ENCODE measurements at places on chromosomes 16 and 17.
A peak's percentile ranks its signal among the peaks of the same experiment; 100 is the strongest.

GRCh38 chr16:55494994-55495421 lies 13.9 kb upstream of the LPCAT2 start:
- no peak for DNase-seq

DNA sequence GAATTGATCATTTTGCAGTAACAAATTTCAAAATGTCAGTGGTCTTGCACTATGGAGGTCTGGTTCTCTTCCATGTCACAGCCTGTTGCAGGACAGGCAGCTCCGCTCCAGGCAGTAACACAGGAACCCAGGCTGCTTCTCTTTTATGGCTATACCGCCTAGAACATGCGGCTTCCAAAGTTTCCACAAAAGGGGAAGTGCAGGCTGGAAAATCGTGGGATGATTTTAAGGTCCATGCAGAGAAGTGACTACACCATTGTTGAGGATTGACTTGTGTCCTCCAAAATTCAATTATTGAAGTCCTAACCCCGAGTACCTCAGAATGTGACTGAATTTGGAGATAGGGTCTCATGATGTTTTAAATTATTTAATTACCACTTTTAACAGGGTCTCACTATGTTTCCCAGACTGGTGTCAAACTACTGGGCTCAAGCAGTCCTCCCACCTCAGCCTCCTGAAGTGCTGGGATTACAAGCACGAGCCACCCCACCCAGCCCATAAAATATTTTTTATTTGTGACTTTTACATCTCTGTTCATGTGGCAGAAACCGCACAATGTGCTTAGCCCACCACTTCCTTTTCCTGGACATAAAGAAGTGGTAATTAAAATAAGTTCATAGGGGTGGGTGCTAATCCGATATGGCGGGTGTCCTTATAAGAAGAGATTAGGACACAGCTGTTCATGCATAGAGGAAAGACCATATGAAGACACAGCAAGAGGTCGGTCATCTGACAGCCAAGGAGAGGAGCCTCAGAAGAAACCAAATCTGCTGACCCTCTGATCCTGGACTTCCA lies 279.2 kb upstream of the RPL38 start:
- DNase-seq, result no peak

- DNase-seq, result no peak
Observed at GRCh38 chr16:31713945-31714902, 159.4 kb upstream of the ZNF267 start.

- DNase-seq, result no peak
Observed at GRCh38 chr17:7260151-7260550, 2.1 kb downstream of the CLDN7 start.

GRCh38 chr17:79811011-79811867 lies 14.4 kb upstream of the CBX8 start:
- DNase-seq, result peak; percentile 82

DNA sequence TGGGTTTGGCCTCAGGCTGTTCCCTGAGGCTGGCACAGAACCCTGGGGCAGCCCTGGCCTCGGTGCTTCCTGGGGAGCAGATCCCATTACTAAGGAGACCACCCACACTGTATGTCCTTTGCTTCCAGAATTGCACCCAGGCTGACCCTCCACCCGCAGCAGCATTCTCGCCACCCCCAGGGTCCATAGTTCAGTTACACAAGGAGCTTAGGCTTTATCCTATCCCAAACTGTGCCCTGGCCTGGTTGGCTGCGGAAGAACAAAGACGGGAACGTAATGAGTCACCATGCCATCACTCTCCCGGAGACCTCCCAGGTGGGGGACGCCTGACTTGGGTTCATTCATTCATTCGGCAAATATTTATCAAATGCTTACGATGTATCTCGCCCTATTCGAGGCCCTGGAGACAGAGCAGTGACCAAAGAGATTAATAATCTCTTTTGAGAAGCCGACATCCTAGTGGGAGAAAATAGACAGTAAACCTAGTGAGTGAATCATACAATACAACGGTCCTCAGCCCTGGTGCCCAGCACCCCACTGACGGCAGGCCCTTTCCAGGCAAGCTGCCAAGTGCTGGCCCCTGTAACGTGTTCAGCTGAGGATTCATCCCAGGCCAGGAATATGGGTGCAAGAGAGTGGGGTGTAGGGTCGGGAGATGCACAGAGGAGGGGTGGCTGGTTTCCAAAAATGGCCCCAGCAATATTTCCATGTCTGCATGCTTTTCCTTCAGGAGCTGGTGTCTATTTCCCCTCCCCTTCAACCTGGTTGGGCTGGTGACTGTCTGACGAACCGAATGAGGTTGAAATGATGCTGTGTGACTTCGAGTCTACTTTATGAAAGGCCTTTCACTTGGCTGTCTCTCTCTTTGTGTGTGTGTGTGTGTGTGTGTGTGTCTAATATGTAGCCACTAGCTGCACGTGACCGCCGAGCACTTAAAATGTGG lies 134.2 kb downstream of the MGAT5B start:
- no peak for DNase-seq

DNA sequence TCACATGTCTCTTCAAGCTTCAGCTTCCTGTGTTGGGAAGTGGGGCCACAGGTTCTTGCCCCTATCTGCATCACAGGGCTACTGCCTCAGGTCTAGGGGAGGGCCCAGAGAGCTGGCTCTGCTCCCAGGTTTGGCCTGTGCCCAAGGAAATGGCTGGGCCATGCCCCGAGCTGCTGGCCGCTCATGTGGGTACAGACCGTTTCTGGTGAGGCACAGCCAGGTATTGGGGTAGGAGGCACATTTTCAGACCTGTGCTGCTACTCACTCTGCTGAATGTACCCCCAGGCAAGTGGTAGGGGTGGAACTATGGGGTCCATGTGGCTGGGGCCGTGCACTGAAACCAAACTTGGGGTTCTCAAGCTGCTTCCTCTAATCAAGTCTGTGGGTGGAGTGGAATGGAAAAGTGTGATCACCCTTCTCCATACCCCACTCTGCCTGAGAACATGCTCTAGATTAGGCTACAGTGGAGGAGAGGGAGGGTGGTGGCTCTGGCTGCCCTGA lies 4.6 kb downstream of the GAS2L2 start:
- no peak for DNase-seq

DNA sequence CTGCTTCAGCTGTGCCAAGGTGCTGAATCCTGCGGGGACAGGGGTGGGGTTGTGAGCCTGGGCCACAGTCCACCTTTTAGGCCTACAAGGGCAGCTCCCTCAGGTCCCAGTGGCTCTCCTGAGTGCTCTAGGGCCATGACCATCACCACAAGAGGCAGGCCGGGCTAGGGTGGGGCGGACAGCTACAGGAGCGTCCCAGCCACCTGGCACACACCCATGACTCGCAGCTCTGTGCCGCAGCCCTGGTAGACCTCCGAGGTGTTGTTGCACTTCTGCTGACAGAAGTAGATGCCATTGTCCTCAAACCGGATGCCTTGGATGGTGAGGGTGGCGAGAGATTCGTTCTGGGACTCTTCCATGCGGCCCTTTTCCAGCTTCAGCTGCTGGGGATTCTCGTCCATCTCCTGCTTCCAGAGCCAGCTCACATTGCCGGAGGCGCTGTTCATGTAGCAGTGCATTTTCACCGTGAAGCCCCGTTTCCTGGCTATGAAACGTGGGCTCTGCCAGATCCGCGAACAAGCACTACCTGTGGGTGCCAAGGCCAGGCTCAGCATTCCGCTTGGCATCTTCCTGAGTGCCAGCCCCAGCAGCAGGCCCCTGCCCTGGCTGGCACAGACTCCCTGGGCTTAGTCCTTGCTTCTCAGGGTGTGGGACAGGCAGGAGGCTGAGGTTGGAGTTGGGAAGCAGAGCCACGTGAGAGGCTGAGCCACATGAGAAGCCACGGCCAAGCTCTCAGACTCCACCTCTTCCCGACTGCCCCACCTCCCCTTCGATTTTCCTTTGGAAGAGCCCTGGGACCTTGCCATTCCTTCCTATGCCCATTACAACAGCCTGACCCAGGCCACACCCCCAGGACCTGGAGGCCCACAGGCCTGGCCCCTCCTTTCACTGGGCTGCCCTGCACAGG lies 2.0 kb downstream of the CD79B start:
- no peak for DNase-seq

DNA sequence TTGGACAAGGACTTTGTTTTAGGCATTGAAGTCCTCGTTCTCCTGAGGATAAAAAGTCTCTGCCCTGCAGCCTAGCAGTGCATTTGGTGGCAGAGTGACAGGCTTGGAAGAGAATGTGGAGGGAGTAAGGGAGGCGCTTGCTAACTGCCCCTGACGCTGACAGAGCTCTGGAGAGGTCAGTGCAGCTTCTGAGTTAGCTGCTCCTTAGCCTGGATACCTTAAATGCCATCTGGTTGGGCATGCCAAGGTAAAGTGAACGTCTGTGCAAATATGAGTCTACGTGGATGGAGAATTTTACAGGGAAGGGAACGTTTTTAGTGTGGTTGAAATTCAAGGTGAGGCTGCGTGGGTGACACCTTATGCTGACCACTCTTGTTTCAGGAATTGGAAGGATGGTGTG lies 44.4 kb downstream of the SEC14L1 start:
- no peak for DNase-seq

DNA sequence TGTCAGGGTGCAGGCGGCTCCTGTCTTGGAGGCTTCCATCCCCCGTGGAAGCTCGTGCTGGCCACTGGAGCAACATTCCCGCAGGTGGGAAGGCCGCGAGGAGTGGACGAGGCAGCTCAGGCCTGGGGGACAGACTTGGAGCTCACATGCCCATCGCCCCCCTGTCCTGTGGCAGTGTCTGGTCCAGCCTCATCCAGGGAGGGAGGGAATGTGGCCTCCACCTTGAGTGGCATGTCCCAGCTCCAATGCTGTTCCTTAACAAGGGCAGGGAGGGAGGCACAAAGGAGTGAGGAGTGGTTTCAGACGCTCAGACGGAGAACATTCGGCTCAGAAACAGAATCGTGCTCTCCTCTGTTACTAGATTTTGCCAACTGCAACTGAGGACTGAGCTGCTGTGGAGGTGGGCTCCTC lies 159.4 kb upstream of the CHMP6 start:
- no peak for DNase-seq

DNA sequence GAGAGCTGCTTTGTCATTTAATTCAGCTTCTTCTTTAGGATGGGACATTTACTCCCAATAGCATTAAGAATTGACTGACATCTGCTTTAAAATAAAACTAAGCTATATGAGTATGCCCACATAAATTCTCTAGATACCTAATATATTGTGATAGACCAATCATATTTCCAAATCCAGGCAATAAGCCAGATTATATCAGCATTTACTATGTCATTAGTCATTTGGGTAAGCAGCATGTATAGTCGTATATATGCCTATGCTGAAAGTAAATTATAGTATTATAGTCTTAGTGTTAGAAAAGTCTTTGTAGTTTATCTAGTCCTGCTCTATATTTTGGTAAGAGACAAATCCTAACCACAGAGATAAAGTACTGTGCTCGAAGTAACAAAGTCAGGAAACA lies 958.1 kb downstream of the KCNJ2 start:
- no peak for DNase-seq

DNA sequence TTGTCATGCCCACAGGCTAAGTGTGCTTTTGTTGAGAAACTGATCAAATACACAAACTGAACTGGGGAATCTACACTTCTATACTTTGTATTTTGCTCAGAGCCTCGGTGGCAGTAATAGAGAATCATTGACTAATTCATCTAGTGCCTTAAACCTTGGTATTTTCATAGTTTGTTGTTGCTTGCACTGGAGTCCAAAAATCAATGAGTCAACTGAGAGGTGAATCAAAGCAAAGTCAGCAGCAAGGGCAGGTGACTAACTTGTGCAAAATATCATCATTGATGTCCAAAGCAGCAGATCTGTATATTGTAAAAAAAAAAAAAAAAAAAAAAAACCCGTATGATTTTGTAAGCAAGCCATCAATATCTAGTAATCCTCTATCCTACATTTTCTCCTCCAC lies 296.4 kb downstream of the MAP2K6 start:
- no peak for DNase-seq

- no peak for DNase-seq
Observed at GRCh38 chr16:25100511-25100910, 11.0 kb upstream of the LCMT1 start.

- no peak for DNase-seq
Observed at GRCh38 chr16:4979736-4980660, 21.9 kb downstream of the SEC14L5 start.

- no peak for DNase-seq
Observed at GRCh38 chr16:86011532-86011931, 112.6 kb downstream of the IRF8 start.

- no peak for DNase-seq
Observed at GRCh38 chr16:21276090-21276489, 2.0 kb downstream of the CRYM start.

DNA sequence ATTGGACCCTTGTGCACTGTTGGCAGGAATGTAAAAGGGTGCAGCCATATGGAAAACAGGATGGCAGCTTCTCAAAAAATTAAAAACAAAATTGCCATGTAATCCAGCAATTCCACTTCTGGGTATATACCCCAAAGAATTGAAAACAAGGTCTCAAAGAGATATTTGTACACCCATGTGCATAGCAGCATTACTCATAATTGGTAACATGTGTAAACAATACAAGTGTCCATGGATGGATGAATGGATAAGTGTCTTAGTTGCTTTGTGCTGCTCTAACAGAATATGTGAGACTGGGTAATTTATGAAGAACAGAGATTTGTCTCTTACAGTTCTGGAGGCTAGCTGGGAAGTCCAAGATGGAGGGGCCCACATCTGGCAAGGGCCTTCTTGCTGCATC lies 3.8 kb upstream of the RUNDC3A start:
- no peak for DNase-seq

GRCh38 chr16:27691721-27692120 lies 141.8 kb downstream of the KATNIP start:
- no peak for DNase-seq

GRCh38 chr17:81898029-81898866 lies 3.8 kb upstream of the NPB start:
- DNase-seq, result no peak

DNA sequence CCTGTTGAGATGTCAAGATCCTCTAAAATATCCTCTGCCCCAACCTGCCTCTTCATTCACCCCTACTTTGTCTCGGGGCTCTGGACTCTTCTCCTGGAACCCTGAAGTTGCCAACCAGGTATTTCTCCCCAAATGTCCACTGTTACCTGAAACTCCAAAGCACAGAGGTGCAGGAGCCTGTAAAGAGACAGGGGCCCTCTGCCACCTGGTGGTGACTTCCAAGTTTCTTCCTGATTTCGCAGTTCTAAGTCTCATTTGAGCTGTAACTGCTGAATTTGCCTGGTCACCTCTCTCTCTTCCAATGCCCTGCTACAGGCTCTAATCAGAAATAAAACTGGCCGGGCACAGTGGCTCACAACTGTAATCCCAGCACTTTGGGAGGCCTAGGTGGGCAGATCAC lies 77.1 kb upstream of the RCVRN start:
- DNase-seq, result no peak

- no peak for DNase-seq
Observed at GRCh38 chr17:65707780-65708179, 146.3 kb upstream of the AXIN2 start.

- no peak for DNase-seq
Observed at GRCh38 chr17:307741-308507, 44.7 kb downstream of the RPH3AL start.

DNA sequence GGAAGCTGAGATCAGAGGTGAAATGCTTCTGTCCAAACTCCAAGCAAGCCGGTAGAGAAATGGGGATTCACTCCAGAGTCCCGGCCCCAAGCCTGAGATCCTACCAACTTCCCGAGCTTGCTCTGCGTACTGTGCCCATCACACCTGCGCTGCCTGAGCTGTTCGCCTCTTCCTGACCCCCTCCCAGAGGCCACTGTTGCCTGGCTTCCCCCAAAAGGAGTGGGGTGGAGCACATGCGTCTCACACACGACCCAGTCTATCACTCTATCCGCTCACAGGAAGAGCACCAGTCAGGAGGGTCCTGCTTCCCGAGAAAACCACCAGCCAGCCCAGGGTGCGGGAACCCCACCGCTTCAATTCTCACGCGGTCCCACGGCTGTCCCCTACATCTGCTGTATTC lies 13.5 kb upstream of the C16orf95 start:
- DNase-seq, result no peak
